ENCODE measurements at places on chromosomes 5 and 9.

DNA sequence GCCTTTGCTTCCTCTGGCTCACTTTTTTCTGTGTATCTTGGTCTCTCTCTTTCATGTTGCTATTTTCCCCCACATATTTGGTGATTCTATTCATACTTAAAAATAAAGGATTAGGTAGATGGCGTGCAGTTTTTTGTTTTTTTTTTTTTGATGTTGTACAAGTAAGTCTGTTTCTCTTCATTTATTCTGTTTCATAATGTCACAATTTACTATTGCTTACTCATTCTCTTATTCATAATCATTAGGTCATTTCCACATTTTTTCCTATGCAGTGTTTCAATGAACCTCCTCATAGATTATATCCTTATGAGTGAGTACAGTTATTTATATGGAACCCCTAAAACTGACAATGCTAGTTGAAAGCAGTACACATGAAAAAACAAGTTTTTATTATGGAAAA is 136.3 kb downstream of the APBA1 start:
- no peak for DNase-seq

DNA sequence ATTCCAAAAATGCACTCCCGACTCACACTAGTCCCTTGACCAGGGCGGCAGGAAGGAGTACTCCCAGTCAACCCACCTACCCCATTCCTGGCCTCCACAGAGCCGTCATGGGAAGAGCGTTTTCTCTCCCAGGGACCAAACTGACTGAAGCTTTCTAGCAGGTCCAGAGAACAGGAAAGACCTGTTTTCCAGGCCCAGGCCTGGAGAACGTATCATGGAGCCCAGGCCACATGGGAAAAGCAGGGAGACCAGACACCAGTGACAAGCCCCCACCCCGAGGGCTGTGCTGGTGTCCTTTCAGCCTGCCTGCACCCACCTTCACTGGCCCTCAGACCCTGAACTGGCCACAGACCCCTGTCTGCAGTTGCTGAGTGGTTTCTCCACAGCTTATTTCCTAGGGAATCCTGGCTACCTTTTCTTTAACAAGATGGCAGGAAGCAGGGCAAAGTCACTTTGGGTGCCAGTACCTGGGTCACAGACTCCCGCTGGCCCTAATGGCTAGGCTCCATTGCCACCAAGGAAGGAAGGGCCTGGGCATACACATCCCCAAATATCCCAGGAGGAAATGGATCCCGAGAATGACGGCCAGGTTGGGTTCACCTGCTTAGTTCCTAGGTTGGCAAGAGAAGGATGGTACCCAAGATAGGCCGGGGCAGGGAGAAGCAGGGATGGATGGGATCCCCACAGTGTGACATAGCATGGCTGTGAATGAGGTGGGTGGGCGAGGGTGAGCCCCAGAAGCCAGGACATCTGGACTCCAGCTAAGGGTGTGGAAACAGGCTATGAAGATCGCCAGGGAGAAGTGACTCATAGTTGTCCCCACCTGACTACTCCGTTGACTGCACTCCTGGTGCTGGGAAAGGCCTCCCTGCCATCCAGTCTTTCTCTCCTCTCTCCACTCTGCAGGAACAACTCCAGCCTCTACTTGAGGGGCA is 12.2 kb downstream of the CCNI2 start:
- DNase-seq: no peak

DNA sequence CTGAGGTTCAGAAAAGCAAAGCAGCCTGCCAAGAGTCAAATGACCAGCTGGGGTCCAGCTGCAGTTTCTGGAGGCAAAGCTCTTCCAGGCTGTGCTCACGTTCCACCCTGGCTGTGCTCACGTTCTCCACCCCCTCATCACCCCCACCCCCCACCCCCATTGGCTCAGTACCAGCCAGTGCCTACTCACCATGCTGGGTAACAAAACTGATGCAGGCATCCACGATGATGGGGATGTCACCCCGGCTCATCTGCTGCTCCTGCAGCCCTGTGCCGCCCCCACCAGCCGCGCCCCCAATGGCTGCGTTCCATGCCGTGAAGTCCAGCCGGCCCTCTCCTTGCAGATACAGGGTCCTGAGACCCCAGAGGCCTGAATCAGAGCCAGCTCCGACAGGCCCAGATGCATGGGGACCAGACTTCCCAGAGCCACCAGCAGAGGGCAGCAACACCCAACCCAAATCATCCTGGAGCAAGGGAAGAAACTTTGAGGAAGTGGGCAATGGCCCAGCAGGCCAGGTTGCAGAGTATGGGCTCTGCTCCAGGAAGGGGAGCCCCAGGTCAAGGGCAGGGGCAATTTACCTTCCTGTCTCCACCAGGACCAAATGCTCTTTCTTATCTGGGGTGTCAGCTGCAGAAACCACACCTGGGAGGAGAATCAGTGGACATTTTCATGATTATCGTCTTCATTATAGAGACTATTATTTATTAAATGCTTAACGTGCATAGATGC is 13.7 kb upstream of the FCHSD1 start:
- peak; percentile 58 for DNase-seq

- peak; percentile 28 for DNase-seq
Observed at GRCh38 chr5:28009576-28009975, 971.2 kb upstream of the CDH9 start.

DNA sequence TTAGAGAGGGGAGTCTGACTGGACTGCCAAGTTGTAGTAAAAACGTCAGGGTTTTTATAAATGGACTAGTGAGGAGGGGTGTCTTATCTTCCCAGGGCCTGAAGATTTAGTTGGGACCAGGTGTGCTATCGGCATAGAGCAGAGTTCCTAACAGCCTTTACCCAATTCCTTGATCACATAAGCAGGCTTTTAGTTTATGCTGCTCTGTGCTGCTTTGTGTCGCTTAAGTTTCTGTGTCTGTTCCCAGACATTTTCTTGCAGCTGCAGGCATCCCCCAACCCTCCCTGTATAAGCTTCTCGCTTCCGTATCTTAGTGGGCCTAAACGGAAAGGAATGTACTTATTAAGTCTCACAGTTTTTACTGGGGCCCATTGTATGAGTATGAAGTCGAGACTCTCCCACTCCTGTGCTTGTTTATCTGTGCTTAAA is 2.6 kb upstream of the SMC5 start:
- peak; percentile 82 for DNase-seq

DNA sequence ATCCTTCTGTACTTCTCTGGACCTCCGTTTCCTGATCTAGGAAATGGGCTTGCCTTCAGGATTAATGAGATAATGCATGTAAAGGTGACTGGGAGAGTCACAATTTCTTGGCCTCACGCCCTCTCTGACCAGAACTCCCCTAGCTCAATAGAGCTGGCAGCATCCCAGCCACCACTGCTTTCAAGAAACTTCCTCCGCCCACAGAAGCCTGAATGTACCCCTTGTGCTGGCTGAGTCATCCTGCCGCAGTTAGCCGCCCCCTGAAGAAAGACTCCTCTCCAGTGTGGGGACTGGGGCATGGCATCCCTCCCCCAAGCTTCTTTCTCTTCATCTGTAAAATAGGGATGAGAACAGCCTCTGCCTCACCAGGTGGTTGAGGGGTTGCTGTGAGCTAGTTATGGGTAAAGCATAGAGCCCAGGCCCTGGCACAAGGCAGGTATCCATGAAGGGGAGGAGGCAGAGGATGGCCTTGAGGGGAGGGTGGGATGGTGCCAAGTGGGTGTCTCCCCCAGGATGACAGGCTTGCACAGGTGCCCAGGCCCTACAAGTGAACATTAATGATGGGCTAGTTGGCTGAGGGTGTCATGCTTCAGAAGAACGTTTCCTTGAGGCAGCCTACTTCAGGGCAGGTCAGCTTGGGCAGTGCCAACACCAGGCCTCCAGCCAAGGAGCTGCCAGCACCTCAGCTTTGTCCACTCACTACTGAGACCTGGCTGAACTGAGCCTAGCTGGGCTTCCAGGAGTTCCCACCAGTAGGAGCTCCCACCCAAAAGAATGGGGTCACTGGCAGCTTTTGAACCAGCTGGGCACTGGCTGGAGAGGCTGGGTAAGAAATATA is 3.4 kb downstream of the PDLIM4 start:
- peak; percentile 95 for DNase-seq

GRCh38 chr9:90939351-90939750 is 137.7 kb downstream of the SYK start:
- no peak for DNase-seq

- DNase-seq: peak; percentile 28
Observed at GRCh38 chr9:91408475-91408874, 15.2 kb downstream of the NFIL3 start.

GRCh38 chr5:78621291-78621738 is 27.3 kb downstream of the LHFPL2 start:
- DNase-seq: peak; percentile 31

- peak; percentile 67 for DNase-seq
Observed at GRCh38 chr5:177040814-177041420, 18.4 kb downstream of the ZNF346 start.

DNA sequence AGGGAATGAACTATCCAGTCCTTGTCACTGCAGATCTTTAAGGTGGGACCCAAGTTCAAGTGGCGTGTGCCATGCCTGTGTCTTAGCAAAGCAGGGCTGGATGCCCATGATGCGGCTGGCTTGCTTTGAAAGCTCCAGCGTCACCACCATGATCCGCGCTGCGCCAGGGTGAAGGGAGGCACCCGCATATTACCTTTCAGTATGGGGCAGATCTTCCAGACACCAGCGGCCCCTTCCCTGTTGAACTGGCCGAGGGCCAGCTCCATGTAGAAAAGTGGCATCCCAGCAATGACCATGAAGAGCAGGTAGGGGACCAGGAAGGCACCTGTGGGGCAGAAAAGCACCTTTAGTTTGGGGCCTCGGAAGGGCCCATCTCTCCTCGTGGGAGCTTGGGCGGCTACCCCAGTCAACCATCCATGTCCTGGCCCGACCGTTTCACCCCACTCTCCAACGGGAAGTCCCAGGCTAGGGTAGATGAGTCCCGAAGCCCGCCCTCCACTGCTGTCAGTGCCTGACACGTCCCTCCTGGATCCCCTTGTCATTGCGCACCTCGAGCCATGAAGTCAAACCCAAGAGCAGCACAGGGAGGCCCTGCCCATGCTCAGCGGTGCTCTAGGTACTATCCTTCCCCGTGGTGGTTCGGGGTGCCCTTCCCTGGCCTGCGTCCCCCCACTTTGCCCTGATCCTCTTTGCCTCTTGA is 3.9 kb downstream of the SLC6A3 start:
- no peak for DNase-seq

GRCh38 chr9:37218800-37219425 is 98.5 kb downstream of the ZCCHC7 start:
- no peak for DNase-seq

GRCh38 chr5:2261004-2261703 is 378.4 kb upstream of the IRX4 start:
- DNase-seq: no peak

GRCh38 chr5:156359476-156359875 is 32.5 kb downstream of the SGCD start:
- DNase-seq: peak; percentile 41

DNA sequence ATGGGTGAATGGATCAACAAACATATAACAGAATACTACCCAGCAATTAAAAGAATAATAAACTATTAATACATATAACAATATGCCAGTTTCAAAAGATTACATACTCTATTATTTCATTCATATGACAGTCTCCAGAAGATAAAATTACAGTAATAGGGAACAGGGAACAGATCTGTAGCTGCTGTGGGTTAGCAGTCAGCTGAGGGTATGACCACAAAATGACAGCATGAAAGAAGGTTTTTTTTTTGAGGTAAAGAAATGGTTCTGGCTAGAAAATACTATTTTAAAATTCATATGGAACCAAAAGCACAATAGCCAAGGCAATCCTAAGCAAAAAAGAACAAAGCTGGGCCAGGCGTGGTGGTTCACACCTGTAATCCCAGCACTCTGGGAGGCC is 73.0 kb upstream of the NR5A1 start:
- DNase-seq: no peak

DNA sequence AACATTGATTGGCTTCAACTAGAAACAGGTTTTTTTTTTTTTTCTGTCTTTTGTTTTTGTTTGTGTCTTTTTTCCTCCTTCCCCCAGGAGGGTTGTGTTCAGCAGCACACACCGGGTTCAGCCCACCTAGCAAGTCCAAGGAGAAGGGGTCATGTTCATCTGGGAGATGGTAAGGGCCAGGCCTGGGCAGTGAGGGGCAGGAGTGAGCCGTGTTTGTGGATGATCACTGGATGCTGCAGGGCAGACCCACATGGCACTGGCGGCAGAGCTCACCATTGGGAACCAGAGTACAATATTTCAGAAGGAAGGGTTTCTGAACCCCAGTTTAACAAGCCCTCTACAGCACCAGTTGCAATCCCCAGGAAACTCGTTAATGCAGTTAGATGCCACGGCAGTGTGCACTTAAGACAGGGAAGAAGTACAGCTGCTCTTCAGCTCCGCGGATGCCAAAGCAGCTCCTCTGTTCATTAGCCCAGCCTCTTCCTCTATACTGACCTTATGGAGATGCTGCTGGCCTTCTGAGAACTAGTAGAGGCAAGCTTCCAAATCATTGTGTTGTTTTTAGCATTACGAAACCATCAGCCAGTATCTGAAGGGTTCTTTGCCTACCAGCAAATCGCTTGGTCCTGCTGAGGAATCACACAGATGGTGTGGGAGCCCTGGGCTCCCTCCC is 508.2 kb upstream of the WWC1 start:
- DNase-seq: no peak

DNA sequence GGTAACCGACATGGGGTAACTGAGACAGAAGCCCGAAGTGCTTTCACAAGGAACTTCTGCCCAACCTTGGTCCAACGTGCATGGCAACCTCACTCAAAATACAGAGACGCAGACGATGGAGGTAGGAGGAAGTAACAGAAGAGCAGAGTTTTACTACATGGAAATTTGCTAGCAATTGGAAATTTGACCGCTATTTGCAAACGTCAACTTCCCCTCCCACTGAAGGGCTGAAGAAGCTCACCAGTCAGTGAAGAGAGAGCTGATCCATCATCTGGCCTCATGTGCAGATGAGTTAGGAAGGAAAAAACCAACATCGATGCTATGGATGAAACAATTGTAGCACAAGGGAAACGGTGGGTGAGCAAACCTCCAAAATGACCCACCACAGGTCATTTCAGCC is 196.7 kb downstream of the RGS3 start:
- DNase-seq: no peak

DNA sequence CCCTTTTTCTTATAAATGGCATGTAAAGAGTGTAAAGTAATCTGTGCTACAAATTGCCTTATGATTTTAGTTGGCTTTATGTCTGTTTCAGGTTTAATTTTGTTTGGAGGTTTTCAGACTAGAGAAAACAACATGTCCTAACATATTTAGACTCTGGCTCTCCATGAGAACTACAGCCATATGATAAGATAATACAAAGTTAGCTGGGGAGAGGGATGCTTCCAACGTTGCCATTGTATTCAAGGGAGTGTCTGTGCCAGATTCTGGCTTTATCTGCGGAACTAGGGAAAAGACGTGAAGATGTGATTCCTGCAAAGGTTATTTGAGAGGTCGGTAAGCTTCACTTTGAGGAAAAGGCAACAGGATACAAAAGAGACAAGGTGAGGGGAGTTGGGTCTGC is 140.0 kb upstream of the OTULINL start:
- DNase-seq: no peak

- DNase-seq: no peak
Observed at GRCh38 chr9:79184831-79185230, 386.9 kb upstream of the TLE4 start.

GRCh38 chr9:28234133-28234893 is 661.0 kb upstream of the C9orf72 start:
- no peak for DNase-seq
